ENCODE measurements at places on chromosomes 2 and 18. TPM values are rescaled to one million over a fixed set of nuclear protein-coding genes. Genes with fewer than 3 reads are reported as not detected.

Gene GLI2
- 1.3 TPM for total RNA-seq

Gene C2orf74
- total RNA-seq = 8.5 TPM

Gene FAM124B
- total RNA-seq = 0.23 TPM

Gene TMEM247
- not detected for total RNA-seq

Gene CENPA
- 58.7 TPM for total RNA-seq

Gene CELF4
- total RNA-seq = not detected

Measured in activated CD8-positive, alpha-beta memory T cell treated with anti-CD3 and anti-CD28 coated beads, Interleukin-2, amount 10 ng/mL, durations not matched to agents 7 days and 5 days (primary cell).